Transverse colon (tissue), 4 donors: ENCODE measurements at places on chromosomes 7 and 10. TPM values are rescaled to one million over a fixed set of nuclear protein-coding genes. Genes with fewer than 3 reads are reported as not detected.

The TRIM74 gene
- total RNA-seq = not detected

DNA sequence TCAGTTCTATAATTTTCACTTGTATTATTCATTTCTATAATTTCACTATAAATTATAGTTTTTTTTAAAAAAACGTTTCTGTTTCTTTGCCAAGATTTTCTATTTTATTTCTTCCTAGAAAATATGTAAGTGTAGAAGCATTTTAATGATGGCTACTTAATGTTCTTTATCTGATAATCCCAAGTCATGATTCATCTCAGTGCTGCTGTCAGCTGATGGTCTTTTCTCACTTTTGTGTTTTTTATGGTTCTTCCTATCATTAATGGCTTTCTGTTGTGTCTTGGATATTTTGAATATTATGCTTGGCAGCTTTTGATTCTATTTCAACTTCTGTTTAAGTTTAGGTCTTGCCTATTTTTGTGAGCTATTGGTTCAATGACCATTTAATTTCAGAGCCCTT, 268.6 kb downstream of the BAMBI start:
- H3K36me3 ChIP-seq = no peaks in the 10 kb centered on the region
- no peak overlapping the region for H3K4me3 ChIP-seq
- H3K4me1 ChIP-seq = no peaks in the 10 kb centered on the region

DNA sequence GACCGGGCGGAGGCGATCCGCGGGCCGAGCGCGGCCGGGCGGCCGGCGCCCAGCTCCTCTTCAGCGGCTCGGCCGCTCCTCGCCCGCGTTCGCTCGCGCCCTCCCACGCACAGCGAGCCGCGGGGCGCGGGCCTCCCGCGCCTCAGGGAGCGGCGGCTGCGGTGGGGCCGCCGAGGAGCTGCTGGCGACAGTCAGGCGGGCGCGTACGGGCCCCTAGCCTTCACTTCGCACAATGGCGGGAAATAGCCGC, at the start of gene MCMBP:
TSS of gene MCMBP (minus strand) at position 234 of the 250 bp plus-strand sequence. CDS start 259 bp downstream, outside the sequence.
- no peaks in the 10 kb centered on the region for H3K36me3 ChIP-seq
- H3K4me3 ChIP-seq = peak within 1 kb of the TSS; percentile 68
- no peaks in the 10 kb centered on the region for H3K27me3 ChIP-seq
- peak within 1 kb of the TSS; percentile 98 for H3K27ac ChIP-seq

- no peak overlapping the region for H3K4me3 ChIP-seq
- no peaks in the 10 kb centered on the region for H3K4me1 ChIP-seq
- H3K36me3 ChIP-seq = no peaks in the 10 kb centered on the region
- H3K27me3 ChIP-seq = no peaks in the 10 kb centered on the region
- no peak for DNase-seq
Observed at GRCh38 chr7:45325378-45325777, 167.8 kb downstream of the RAMP3 start.
